ENCODE measurements at places on chromosomes 7 and 10.

DNA sequence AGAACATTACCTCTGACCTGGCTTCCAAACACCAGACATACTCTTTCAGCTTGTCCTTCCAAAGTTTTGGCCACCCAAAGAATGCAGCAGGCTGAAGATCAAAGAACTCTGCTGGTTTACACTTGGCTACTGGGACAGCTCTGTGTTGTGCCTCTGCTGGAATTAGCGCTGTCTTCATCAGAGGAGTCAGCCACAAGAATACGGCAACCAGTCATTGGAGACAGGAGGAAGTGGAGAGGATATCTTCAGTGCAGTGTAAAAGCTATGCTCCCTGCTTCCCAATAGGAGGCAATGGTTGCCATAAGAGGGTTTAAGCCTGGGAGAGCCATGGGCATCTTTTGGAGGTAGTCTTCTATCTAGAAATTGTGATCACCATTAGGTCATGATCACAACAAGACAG is 126.7 kb upstream of the WNT16 start:
- DNase-seq = no peak

- no peak for DNase-seq
Measured at GRCh38 chr10:23543691-23544380, 105.0 kb downstream of the OTUD1 start.

DNA sequence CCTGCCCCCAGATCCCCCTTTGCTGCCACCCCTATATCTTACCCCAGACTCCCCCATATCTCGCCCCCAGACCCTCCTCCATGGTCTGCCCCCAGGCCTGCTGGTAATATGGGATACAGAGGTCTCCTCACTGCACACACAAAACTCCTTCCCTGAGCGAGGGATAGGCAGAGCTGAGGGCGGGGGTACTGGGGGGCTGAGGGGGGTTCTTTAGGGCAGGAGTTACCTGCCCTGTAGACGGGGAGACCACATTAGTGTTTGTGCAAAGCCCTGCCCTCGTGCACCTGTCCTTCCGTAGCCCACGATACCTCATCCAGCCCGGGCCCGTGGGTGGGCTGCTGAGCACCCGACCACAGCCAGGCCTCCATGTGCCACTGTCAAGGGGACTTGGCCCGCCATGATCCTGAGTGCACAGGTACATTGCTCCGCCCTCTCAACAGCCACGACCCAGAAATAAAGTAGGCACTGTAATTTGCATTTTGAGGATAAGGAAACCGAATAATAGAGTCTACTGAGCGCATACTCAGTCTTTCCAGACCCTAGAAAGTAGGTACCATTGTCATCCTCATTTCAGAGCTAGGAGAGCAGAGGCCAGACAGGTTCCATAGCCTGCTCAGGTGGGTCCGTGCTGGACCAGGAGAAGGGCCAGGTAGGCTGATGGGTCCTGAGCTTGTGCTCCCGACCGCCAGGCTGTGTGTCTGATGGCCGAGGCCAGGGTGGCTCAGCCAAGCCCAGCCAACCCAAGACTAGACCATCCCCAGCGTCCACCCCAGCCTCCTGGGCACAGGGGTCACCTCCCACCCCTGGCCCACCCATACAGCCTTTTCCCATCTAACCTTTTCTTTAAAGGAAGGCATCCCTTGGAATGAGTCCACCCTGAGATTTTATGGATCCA is 115.2 kb downstream of the LHPP start:
- DNase-seq = no peak

- DNase-seq = no peak
Measured at GRCh38 chr10:45585131-45585530, 87.4 kb downstream of the ZFAND4 start.

DNA sequence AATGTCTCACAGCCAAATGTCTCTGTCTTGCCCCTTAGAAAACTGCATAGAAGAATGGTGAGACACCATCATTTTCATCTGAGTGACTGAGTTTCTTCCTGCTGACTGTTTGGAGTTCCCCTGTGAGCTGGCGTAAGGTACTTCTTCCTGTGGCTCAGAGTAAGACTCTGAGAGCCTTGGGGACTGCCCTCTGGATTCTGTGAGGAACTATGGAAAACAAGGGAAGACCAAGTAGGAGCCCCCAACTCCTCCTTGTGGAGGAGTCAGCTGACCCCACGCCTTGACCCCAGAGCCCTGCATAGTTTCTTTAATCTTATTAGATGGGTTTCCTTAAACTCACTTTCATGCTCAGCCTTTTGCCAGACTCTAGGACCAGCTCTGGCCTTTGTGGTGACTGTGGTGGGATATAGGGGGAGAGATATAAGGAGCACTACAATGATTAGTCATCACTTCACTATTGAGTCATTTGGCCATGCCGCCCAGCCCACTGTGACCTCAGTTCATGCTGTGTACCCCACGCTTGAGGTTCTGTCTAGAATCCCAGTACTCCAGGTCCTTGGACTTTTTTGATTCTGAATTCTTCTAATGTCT is 51.8 kb upstream of the FAM133B start:
- DNase-seq = no peak

DNA sequence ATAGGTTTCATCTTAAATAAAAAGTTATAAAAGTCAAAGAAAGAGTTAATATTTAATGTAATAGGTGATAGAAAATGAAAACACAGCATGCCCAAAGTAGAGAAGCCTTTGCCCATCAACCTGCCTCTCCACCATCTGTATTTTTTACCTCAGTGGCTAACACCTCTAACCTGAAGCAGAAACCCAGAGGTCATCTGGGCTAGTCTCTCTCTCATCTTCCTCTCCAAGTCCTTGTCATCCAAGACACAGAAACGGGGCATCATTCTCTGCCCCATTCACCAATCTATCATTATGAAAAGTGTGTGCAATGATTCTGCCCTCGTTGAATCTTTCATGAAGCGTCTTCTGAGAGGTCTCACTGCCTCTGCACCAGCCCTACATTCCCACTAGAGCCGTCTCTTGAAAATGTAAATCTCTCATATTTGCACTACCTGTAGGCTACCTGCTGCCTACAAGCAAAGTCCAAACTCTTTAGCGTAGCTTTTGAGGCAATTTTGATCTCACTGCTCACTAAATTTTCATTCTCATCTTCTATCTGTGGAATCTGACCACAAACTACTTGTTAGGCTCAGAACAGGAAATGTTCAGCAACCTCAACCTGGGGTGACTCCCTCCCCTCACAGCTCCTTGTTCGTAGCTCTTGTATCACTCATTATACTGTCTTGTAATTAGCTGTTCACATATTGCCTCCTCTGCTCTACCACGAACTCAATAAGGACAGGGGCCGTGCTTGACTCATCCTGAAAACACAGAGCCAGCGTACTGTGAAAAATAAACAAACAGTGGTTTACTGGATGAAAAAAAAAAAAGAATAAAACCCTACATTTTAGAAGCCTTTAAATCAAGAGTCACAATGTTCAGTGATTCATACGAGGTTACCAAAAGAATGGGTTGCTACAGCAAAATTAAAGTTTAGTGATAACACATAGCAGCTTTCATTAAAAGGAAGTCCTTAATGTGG is 83.1 kb downstream of the CTNNA3 start:
- DNase-seq = no peak
